ENCODE measurements at places on chromosomes 5 and 9.

DNA sequence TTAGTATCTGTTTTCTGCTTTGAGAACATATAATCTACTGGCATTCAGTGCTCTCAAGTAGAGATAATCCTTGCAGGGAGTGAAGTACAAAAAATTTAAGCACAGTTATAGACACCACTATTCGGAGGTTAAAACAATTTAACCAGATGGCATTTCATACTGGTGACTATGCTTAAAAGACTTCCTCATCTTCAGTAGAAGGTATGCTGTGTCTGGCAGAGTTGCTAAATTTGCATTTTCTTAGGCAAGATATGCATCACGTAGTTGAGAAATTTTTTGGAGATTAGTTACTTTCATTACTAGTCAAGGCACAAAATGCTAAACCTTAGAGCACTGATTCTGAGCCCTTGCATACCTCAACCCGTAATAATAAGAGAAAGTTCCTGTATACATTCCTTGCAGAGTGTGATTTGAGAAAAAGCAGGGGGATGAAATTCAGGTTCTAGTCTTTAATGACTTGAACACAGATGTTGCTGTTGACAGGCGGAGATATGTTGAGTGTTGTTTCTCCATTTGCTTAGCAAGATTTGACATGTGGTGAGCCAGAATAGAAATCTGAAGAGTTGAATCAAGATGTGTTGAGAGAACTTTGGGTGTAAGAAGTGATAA lies 70.8 kb upstream of the STARD4 start:
- no peak for DNase-seq

DNA sequence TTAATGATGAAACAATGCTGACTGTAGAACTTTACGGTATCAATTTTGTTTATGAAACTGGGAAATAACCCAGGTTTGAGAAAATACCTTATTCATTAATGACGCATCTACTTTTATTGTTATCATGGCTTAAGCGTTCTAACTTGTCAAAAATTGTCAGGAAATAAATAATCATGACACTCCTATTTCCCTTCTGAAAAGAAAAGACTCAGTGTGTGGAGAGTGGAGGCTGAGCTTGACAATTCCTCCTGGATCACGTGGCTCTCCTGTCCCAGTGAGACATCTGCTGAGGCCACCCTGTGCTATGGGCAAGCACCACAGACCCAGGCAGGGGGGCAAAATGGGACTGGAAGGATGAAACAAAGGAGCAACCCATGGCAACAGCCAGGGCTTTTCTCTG lies 466.4 kb downstream of the ZNF608 start:
- DNase-seq: no peak

DNA sequence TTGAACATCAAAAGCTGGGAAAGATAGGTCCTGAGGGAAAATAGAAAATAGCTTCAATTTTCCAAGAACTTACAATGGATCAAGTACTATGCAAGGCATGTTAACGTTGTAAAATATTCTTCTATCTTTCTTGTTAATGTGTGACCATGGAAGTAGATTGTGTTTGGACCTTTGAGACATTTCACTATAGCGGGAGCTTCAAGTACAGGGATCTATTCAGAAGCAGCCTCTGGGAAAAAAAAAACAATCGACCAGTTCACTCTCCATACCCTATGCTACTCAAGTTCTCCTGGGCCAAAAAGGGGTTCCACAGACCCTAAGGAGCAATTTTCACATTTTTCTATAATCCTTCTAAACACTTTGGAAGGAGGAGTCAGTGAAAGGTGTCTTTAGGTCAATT lies 54.1 kb upstream of the ATP10B start:
- no peak for DNase-seq

DNA sequence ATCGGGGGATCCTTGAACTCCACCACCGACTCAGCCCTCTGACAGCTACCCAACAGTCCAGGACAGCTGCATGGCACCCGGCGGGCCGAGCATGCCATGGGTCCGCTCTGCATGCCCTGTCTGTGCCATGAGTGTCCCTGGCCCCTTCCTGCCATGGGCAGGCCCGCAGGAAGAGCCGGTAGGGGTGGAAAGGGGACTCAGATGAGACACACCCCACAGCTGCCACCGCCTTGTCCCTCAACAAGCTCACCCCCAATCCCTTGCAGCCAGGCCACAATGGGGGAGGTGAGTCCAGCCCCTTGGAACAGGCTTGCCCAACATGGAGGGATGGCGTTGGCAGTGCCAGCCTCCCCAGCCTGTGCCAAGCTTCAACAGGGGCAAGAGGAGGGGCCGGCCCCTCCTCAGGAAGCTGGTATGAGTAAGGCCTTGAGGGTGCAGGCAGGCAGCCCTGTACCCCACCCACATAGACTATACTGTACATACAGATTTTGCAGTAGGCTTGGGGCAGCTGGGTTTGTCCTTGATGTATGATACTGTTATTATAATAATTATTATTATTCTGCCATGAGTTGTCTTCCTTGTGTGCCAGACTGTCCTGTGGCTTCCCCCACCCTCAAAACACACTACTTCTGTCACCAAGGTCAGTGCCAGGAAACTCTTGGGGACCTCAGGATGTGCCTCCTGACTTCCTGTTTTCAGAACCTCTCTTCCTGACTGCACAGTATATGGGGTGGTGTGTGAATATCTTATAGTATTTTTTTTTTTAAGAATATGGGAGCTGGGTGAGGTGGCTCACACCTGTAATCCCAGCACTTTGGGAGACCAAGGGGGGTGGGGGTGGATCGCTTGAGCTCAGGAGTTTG lies 12.0 kb upstream of the SLC34A1 start:
- no peak for DNase-seq

DNA sequence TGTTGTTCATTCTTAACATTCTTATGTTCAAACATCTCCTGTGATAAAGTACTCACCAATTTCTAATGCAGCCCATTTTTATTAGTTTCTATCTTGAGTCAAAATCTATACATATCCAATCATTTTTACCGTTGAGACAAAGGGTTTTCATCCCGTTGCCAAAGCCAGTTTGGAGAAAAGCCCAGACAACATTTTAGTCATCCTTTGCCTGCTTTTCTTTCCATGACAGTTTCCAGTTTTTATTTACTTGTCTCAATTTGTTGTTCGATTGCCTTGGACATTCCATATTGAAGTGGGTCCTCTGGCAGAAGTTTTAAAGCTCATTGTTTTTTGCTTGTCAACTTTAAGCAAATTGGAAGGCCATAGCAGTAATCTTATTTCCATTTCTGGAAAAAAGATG lies 123.9 kb downstream of the RAB3C start:
- no peak for DNase-seq

DNA sequence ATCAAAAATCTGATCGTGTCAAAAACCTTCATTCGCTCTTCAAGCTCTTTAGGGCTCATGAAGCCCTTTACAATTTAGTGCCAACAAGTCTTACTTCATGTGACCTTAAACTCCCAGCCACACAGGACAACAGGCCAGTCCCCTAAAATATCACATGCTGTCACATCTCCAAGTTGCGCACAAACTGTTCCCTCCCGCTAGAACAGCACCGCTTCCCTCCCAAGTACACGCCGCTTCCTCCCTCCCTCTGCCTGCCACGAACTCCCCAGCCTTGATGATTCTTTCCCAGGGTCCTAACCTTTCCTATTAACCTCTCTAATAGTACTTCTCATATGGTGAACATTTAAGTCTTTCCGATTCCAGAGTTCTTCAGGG lies 91.2 kb downstream of the TLE1 start:
- no peak for DNase-seq

- no peak for DNase-seq
These were observed 101.0 kb upstream of the PIK3R1 start for GRCh38 chr5:68114378-68115040.

DNA sequence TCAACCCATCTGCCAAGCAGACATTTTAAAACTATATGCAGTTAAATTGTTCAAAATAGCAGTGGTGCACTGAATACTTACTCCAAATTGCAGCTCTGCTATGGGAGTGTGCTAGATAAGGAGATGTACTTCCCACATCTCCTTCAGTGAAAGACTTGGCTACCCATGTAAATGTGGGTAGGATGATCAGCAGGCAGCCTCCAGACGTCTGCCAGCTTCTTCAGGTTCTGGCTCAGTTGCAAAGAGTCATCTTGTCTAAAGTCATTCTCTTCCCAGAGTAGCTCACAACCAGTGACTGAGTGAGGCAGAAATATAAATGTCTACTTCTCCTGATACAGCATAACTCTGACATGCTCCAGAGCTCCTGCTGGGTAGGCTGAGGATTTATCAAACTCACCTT lies 1050.0 kb upstream of the CDH10 start:
- no peak for DNase-seq

- DNase-seq: peak; percentile 35
These were observed at the start of gene UNC5A for GRCh38 chr5:176810081-176810597. TSS of gene UNC5A (plus strand) at chr5:176810559. CDS start at chr5:176810751, 192 bp downstream.

DNA sequence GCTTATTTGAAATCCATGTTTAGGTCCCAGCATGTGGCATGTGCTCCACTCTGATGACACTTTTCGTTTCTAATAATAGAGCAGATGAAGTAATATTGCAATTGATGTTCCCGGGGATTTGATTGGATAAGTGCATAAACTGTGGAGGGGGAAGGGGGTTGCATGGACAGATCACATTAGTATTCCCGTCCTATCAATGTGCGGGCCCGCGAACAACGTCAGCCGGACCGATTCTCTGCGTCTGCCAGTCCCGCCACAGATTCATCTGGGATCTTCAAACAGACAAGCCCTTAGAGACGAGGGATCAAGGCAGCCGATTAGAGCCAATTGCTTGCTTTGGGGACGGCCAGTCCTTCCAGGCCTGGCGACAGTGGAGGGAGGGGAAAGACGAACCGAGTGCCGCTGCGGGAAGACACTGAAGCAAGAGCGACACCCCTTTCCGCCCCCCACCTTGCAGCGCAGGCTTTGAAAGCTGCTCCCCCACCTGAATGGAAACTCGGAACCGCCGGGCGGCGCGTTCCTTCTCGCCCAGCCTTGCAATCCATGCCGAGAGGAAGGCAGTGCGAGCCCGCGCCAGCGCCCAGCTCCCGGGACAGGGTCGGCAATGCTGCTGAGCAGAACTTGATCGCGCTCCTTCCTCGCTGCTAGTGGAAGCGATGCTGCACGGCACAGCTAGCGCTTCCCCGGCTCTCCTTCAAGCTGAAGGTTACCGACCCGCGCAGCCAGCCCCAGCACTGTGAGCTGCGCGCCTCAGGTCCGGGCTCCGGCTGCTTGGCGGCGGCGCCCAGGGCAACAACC lies at the start of gene RGS7BP:
Gene RGS7BP, plus strand, starts transcription at position 247 of the 798 bp plus-strand sequence. CDS start 610 bp downstream, outside the sequence.
- no peak for DNase-seq

DNA sequence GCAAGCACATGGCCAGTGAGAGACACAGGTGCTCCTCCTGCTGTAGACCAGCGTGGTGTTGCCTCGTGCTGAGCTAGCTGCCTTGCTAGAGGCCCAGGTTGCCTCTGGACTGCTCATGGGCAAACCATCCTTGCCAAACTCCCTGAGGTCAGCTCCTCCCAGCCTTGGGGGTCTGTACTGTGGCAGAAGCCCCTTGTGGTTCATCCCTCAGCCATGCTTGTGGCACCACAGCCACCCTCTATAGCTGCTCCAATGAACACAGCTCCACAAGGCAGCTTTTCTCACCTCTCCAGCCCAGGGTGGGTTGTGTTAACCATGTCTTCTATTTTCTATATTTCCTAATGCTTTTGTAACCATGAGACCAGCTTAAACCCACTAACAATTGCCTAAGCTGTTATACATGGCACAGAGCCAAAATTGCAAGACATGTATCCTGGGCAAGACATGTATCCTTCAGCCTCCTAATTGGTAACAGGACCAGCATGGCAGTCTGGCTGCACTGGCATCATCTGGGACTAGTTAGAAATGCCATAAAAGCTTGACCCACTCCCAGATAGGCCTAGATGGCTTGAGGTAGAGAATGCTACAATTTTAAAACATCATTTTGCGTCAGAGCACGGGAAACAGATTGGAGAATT lies 183.1 kb upstream of the S1PR3 start:
- no peak for DNase-seq

- no peak for DNase-seq
These were observed 65.0 kb downstream of the MAST4 start for GRCh38 chr5:66661149-66661548.

DNA sequence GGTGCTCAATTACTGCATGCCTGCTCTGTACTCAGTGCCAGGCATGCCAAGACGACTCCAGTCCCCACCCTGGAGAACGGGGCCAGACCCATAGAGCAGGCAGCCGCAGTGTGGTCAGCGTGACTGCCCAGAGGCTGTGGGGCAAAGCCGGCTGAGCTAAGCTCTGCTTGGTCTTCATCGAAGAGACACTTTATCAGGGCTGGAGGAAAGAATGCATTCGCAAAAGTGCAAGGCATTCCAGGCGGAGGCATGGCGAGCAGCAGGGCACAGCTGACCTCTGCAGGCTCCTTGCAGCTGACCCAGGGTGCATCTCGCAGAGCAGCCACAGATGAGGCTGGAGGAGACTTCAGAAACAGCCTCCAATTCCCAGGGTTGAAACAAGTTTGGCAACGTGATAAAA lies 13.6 kb downstream of the MED27 start:
- no peak for DNase-seq

- no peak for DNase-seq
These were observed 34.3 kb downstream of the CENPP start for GRCh38 chr9:92360083-92360482.

GRCh38 chr5:17429353-17429752 lies 68.7 kb upstream of the TAF11L2 start:
- DNase-seq: no peak

GRCh38 chr5:73205305-73205704 lies 32.3 kb downstream of the TMEM174 start:
- no peak for DNase-seq

- DNase-seq: no peak
These were observed 84.5 kb downstream of the TMEM167A start for GRCh38 chr5:82992646-82993045.

DNA sequence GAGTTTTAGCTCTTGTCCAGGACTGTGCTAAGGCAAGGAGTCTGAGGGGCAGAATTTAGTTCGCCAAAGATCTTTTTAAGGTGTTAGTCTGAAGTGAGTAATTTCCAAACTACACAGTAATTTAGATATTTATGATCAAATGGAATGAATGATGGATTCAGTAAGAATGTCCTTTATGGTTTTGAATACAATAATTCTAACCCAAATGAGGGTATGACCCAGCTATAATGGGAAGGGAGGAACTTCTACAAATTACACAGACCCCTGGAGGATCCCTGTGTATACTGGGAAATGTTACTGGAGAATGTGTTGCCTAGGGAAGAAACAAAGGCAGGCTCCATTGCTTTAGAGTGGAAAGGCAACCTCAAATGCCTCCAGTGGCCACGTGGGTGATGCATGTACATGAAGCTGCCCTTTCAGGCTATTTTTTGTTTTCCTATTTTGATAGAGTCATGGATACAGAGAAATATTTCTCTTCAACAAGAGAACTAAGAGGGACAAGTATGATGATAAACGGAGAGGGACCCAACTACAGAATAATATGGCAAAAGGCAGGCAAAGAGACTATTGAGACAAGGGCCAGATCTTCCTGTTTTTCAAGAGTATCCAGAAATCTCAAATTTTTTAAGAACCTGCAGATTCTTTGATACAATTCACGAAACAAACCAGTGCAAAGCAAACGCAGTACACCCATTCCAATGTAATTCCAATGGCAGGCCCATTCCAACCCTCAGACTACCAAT lies 25.4 kb downstream of the SLC1A3 start:
- DNase-seq: no peak

- DNase-seq: no peak
These were observed 63.0 kb upstream of the TAF11L2 start for GRCh38 chr5:17434982-17435381.
